ENCODE measurements at places on chromosomes 1 and 21. TPM values are rescaled to one million over a fixed set of nuclear protein-coding genes. Genes with fewer than 3 reads are reported as not detected.

The ELF3 gene
- 0.69 TPM for total RNA-seq

The AADACL3 gene
- not detected for total RNA-seq

DNA sequence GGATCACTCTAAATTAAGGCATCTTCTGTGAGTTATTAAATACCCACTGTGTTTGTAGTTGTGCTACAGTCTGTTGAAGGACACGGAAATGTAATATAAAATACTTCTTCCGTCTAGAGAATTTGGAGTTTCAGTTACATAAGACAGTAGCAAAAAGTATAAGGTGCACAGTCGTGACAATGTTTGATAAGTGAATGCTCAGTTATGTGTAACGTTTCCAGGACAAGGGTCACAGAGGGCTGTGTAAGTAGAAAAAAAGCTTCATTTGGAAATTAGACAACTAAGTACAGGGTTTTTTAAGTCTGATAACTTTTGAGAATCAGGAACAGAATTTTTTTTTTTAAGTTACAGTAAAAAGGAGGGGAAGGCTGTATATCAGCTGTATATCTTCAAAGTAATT lies 27.5 kb downstream of the SRSF11 start:
- no peak for ATAC-seq

- ATAC-seq, result no peak
These were observed 5.8 kb upstream of the PPT1 start for GRCh38 chr1:40102896-40103295.
